ENCODE measurements at places on chromosomes 5 and 9.

DNA sequence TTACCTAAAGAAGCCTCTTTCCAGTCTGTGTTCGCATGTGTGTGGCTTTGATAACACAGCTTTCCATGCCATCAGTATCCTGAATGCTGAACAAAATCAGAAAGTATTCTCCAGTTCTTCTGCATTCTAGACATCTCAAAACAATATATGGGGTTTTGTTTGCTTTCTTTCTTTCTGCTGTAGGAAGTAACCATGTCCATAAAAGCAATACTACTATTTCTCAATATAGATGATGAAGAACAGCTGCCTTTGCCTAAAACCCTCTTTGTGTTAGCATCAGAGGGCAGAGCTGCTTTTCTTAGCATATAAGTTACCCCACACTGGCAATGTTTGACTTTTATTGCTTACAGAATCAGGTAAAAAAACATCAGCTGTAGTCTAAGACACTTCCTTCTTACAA lies 963.6 kb downstream of the CDH12 start:
- DNase-seq, result no peak

- DNase-seq, result no peak
Measured at GRCh38 chr9:119273984-119274665, 95.1 kb downstream of the BRINP1 start.

DNA sequence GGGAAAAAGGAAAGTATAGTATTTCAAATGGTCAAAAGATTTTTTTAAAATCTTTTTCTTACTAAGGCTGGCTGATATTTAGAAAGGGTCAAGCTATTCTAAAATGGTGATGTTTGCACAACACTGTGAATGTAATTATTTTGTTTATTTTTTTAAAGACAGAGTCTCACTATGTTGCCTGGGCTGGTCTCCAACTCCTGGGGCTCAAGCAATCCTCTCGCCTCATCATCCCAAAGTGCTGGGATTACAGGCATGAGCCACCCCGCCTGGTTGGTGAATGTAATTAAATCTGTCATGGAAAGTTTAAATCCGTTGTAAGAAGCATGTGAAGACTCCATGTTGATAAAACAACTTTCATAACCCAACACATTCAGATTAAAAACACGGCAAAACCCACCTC lies 2.6 kb downstream of the UBTD2 start:
- DNase-seq, result no peak

DNA sequence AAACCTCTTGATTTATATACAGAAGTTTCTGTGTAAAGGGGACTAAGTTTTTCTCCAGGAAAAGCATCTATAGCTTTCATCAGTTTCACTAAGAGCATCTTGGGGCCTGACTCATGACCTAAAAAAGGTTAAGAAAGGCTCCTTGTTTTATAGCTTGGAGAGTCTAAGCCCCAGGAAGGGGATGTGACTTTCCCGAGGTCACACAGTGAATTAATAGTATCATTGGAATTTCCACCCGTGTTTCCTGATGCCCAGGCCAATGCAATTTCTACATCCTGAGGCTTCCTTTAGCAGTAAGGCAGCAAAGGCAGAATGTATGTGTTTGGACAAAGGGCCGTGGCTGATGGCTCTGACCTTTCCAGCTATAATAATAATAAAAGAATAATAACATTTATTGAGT lies 8.6 kb downstream of the MORN5 start:
- no peak for DNase-seq

DNA sequence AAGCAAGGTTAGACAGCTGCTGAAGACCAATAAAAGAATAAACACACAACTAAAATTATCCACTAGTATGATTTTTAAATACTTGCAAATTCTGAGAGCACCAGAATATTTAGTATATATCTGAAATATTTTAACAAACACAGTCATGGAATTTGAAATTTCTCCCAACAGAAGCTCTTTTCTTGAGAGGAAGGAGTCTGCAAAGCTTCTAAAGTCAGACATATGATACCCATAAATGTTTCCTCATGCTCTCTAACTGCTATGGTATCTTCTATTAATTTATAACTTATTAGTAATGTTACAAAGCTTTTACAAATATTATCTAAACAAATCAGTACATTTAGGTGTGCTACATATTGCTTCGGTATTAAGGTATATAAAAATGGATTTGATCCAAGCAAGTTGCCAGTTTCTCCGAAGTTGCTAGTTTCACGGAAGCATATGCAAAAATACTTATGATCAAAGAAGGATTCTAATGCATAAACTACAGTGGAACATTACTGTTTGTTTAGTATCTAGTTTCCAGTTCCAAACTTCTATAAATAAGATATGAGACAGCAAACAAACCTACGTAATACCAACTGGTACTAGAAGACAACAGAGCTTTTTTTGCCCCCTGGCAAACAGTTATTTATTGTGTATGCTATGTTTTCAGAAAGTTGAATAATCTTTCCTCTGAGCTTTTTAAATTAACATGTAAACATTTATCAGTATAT lies 22.0 kb downstream of the FNIP1 start:
- no peak for DNase-seq

- DNase-seq, result no peak
Measured at GRCh38 chr9:18405240-18405639, 68.7 kb upstream of the ADAMTSL1 start.

GRCh38 chr9:21903380-21903965 lies 90.7 kb downstream of the CDKN2A start:
- DNase-seq, result no peak

- DNase-seq, result no peak
Measured at GRCh38 chr5:108255468-108255867, 126.4 kb downstream of the FBXL17 start.

DNA sequence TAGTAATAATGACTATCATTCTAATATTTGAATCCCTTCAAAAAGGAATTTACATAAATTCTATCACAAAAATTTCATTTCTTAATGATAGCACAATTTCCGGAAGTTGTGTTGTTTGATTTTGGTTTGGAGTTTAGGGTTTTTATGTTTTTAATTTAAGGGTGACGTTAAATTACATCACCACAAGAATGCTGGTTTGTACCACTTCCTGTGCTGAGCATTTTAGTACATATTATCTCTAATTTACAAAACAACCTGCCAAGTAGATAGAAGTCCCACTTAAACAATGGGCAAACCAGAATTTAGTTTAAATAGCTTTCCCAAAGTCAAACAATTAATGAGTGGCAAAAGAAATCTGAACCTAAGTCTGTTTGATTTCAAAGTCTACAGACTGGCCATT lies 63.4 kb downstream of the DENND1A start:
- DNase-seq, result no peak

GRCh38 chr9:138007918-138008841 lies 130.6 kb downstream of the CACNA1B start:
- DNase-seq, result no peak

- DNase-seq, result no peak
Measured at GRCh38 chr5:57470339-57470738, 12.3 kb downstream of the ACTBL2 start.

DNA sequence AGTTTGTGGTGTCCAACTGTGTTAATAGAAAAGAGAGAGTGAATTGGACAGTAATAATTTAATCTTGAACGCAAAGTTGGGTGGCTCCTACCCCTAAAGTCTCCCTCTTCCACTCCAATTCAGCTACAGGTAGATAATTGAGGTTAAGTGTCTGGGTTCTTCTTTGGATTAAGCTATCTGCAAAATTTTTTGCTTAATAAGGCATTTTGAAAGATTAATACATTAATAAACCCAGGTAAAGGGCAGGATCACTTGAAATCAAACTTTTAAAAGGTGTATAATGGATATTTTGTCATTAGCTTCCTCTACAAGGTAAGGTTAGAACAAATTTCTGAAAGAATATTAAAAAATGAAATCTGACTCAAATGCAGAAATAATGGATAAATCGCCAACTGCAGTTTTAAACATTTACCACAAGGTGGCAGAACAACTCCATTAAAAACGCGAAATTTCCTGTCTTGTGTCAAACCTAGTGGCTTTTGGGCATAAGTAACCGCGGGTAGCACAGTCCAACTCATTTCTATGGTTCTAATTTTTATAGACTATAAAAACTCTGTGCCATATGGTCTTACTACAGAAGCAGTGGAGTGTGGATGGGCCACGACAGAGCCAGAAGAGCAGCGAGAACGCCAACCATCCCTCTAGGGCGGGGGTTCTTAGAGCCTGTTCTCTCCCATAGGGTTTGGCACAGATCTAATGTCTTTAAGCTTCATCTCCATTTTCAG lies 276.5 kb downstream of the ARHGEF28 start:
- no peak for DNase-seq

DNA sequence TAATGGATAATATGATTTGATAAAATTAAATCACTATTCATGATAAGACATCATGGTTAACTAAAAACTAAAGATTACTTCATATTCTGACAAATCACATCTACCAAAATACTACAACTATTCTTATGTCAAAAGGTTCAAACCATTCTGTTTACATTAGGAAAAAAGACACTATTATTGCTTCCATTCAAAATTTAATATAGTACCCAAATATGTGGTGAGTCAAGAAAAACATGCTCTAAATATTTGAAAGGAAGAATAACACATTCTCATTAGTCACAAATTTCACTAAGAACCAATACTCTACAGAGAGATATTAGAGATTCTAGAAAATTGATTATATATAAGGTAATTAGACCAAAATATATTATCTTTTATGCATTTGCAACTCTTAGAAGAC lies 234.0 kb downstream of the TMEM232 start:
- DNase-seq, result no peak

DNA sequence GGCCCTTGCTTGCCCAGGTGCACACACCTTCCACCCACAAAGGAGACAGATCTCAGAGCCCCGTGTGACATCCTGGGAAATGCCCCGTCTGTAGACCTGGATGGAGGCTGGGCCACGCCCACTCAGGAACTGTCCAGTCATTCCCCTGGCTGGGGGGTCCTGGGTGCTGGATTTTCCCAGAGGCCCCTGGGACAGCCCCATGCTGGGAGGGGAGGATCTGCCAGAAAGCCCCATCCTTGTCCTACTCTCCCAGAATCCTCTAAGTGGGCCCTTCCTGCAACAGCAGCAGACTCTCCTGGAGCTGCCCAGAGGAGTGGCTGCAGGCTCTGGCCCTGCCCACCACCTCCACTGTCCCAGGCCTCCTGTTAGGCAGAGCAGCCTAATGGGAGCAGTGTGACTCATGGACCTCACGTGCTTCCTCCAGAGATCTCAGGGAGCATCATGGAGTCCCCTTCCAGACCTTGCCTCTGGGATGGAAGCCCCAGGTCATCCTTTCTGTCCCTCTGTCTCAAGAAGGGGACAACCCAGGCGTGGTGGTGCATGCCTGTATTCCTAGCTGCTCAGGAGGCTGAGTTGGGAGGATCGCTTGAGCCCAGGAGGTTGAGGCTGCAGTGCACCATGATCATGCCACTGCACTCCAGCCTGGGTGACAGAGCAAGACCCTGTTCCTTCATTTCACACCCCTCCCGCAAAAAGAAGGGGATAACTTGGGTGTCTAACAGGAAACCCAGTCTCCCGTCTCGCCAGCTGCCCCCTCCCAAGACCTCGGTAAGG lies 51.7 kb downstream of the JADE2 start:
- no peak for DNase-seq

DNA sequence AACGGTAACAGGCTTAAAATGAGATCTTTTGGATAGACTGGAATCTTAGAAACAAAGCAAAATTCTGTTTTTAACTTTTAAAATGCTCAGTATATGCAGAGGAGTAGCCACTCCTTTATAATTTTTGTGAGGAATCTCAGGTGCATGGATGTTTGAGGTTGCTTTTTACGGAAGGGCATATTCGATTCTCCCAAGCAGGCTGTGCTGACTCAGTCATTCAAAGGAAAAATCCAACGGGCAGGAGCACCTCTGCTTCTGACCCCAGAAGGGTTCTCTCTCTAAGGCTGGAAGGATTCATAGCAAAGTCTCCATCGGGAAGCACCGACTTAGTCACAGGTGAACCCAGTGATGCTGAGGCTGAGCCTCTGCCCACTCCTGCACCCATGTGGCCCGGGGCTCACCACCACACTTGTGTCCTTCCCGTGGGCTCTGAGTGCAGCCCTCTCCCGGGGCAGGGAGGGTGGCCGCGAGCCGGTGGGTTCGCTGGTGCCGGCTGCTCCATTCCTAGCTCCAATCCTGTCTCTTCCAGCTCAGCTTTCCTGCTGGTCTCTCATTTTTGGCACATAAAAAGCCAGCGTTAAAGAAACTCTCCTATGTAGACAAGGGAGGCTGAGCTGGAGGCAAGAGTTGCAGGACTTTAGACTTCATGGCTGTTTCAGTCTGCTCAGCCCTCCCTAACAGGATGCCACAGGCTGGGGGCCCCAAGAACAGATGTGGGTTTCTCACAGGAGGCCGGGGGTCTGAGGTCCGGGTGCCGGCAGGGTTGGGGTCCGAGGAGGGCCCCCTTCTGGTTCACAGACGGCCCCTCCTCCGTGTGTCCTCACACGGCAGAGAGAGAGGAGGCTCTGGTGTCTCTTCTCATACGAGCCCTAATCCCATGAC lies 135.6 kb upstream of the LPCAT1 start:
- DNase-seq, result no peak

- no peak for DNase-seq
Measured at GRCh38 chr5:68229416-68229815, 13.9 kb downstream of the PIK3R1 start.

DNA sequence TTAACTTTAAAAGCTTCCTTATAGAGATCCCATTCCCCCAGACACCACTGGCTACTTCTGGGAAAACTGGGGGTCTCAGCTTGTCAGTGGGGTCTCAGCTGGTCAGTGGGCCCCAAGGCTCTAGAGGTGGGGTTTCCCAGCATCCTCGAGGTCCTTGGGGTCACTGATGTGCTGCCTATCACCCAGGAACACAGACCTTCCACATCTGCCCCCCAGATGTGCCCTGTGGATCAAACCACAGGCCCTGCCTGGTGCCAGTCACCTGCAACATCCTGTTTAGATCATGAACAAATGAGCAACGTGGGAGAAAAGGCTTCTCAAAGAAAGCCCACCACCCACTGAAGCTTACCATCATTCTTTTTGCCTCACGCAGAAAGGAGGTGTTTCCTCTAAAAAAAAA lies 165.6 kb upstream of the FSTL4 start:
- no peak for DNase-seq

DNA sequence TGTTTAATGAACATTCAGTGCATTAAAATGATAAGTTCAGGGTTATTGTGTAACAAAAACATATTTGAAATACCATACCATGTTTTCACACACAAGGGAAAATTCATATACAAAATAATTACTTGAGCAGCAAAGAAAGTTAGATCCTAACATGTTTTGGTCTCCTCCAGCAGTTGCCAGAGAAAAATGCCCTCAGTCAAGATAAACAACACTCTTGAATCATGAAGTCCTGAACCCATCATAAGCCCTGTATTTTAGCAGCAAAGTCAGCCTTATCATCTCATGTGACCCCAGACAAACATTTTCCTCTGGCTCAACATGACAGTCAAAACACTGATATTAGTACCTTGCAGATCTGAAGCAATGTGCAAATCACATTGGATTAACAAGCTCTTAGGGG lies 1541.1 kb upstream of the WWC1 start:
- DNase-seq, result no peak

- DNase-seq, result no peak
Measured at GRCh38 chr5:145801195-145801594, 33.9 kb downstream of the PRELID2 start.
